Activated CD4-positive, alpha-beta T cell treated with anti-CD3 and anti-CD28 coated beads, Interleukin-2, amount 50 U/mL, for 16 hours (primary cell): ENCODE measurements at places on chromosomes 6 and 20.

DNA sequence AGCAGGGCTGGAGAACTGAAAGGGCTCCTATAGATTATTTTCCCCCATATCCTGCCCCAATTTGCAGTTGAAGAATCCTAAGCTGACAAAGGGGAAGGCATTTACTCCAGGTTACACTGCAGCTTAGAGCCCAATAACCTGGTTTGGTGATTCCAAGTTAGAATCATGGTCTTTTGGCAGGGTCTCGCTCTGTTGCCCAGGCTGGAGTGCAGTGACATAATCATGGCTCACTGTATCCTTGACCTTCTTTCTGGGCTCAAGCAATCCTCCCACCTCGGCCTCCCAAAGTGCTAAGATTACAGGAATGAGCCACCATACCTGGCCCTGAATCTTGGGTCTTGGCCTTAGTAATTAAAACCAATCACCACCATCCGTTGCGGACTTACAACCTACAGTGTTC lies 1.0 kb upstream of the MMP9 start:
- no peak for DNase-seq

DNA sequence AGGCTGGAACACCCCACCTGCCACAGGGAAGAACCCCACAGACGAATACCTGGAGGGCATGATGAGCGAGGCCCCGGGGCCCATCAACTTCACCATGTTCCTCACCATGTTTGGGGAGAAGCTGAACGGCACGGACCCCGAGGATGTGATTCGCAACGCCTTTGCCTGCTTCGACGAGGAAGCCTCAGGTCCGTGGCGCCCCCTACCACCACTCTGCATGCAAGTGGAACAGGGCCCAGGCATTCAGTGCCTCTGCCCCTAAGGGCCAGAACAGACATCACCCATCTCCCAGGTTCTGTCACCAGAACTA lies 6.6 kb downstream of the MYL9 start:
- no peak for DNase-seq

- DNase-seq = no peak
These were observed 24.8 kb downstream of the VIP start for GRCh38 chr6:152775428-152775827.

GRCh38 chr6:91718198-91718597 lies 1131.3 kb upstream of the MAP3K7 start:
- no peak for DNase-seq

DNA sequence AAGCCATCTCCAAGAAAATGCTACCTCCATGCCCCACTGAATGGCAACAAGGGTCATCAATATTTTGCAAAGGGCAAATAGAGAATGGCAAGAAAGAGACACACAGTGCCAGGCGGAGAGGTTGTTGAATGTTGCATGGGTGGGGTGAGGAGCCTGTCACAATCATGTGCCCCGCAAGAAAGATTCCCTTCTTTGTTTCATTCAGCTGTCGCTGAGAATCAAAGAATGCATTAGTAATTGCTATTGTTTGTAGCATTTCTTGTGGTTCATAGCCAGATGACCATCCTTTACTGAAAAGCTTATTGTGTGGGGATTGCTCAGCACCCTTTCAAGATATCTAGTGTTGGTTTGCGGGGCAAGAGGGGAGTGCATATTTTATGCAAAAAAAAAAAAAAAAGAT lies 166.5 kb upstream of the QKI start:
- DNase-seq = no peak

DNA sequence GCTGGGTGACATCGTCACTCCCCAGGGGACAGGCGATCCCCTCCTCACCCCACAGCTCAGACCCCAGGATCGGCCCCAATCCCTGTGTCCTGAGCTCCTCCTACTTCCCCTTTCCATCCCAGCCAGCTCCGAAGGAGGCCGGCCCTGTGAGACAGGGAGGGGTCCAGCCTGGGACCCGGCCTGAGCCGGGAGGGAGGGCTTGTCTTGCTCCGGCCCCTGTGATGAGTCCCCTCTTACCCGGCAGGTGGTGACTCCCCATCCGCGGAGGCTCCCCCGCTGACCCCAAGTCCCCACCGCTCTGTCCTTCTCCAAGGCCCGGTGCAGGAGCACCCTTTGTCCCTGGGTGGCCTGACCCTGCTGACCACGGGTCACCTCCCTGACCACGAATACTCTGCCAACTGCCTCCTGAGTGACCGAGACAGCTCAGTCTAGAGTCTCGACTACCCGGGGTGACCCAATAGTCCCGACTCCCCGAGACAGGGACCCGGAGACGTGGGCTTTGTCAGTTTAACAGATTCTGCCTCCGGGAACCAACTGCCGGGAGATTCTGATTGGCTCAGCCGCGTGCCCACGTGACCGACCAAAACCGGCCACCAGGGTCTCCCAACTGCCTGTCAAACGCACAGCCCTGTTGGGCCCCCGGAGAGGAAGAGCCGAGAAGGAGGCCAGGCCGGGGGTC lies 187.4 kb upstream of the PROKR2 start:
- no peak for DNase-seq

DNA sequence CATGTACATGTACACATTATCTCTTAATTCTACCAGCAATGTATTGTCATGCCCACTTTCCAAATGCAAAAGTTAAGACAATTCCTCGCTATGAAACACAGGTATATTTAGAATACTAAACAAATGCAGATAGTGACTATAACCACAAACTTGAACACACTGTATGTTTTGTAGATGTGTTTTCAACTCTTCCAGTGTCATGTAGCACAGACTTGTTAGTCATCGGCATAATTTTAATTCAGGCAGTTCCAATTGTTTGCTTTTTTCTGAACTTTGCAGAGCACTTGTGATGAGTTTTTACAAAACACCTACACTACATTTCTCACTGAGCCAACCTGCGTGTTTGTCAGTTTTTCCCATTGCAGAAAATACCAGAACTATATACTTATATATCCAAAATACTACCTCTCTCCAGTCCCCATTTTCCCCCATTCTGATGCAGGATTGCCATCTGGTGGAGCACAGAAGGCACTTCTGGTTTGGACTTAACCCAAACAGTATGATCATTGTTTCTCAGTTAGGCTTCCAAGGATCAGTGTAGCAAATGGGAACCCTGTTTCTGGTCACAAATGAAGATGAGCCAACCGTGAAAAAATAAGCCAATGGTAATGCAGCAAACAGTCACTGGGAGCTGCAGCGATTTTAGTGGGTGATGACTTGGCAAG lies 143.4 kb downstream of the ADGRB3 start:
- no peak for DNase-seq
